ENCODE measurements at places on chromosomes 6 and 20.

- DNase-seq, result no peak
Observed at GRCh38 chr6:163837691-163838431, 423.3 kb downstream of the QKI start.

- DNase-seq, result no peak
Observed at GRCh38 chr20:38271608-38272120, 11.1 kb upstream of the KIAA1755 start.

- no peak for DNase-seq
Observed at GRCh38 chr6:130178692-130179091, 44.1 kb downstream of the SAMD3 start.

DNA sequence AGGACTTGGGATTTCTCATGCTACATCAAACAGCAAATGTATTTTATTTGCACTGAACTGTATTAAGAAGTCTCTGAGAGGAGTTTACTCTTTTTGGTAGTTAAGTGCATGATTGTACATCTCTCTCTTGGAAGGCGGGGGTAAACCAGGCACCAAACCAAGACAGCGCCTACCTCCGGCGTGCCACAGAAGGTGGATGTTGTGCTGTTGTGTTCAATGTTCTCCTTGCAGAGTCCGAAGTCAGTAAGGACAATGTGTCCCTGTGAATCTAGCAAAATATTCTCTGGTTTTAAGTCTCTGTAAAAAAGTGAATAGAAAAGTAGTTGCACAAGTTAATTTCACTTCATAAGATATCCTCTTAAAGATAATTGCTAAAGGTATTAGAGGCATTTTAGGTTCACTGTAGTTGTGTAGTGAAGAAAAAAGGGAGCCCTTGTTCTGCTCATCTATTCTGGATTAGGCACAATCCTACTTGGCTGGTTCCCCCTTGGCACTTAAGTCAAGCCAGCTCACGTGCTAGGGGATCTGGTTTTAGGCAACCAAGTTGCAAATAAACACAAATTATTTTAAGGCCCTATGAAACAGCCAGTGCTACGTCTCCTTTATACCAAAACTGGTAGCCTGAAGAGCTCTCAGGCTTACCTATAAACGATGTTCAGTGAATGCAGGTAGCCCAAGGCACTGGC lies 119.7 kb upstream of the SLC2A12 start:
- no peak for DNase-seq

DNA sequence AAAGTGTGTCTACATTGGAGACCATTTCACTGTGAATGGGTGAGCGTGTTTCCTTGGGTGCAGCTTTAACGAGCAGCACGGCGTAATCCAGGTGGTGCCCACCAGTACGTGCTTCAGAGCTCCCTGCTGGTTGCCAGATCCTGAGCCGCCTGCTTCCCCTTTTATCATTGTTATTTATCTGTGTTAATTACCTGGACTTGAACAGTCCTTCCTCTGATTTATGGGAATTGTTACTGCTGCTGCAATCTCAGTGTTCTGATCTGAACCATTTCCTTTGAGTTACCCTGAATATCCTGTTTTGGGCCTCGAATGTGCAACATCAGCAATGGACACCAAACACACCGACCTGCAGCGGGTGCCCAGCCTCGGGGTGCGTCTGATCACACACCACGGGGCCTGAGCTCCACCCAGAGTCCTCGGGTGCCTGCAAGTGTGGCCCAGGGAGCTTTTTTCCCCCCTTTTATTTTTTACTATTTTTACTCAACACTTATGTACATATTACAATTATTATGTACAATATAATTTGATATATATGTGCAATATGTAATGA lies 81.3 kb downstream of the RPP40 start:
- DNase-seq, result no peak

DNA sequence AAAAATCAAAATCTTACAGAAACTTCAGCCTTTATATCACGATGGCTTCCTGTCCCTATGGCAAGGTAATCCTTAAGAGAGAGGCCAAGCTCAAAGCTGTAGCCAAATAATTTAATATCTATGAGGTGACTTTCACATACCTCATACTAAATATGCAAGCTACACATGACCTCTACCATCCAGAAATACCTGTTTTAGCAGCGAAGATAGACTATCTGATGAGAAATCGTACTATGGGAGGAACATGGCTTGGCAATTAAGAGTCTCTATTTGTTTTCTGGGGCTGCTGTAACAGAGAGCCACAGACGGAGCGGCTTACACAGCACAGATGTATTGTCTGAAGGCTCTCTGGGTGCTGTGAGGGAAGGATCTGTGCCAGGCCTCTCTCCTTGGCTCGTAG lies 31.0 kb upstream of the SALL4 start:
- DNase-seq, result no peak

- DNase-seq, result no peak
Observed at GRCh38 chr20:56002908-56003800, 2.2 kb downstream of the CBLN4 start.

DNA sequence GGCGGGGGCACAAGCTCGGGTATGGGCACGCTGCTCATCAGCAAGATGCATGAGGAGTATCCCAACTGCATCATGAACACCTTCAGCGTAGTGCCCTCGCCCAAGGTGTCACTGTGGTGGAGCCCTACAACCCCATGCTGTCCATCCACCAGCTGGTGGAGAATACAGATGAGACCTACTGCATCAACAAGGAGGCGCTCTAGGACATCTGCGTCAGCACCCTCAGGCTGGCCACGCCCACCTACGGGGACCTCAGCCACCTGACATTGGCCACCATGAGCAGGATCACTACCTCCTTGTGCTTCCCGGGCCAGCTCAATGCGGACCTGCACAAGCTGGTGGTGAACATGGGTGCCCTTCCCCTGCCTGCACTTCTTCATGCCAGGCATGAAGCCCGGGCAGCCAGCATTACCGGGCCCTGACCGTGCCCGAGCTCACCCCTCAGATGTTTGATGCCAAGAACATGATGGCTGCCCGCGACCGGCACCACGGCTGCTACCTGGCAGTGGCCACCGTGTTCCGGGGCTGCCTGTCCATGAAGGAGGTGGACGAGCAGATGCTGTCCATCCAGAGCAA lies 12.8 kb downstream of the GABRR2 start:
- no peak for DNase-seq

DNA sequence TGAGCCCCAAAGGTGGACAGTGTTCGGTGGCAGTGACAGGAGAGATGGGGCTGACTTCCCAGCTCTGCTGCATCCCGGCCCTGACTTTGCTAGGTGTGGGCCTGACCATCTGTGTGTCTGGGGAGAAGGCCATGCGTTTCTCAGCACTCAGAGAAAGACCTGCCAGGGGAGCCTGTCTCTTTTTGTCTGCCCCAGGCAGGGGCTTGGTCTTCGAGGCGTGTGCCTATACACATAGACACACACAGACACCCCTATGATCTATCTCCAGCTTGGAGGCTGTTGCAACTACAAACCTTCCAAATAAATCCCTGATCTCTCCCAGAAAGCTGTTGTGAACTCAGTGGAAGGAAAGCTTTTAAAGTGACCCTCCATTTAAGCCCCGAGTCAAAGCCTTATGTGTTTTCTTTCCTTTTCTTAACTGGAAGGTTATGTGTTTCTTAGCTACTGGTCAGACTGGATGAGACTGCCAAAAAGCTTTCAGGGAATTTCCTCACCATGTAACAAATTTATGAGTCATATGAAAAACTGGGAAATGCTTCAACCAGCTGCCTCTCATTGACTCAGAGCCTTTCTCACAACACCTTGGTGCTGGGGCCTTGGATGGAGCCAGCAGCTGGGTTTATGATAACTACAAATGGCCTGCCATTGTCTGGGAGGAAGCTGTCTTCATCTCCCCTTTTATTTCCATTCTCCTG lies 102.6 kb downstream of the CDC5L start:
- DNase-seq, result no peak

DNA sequence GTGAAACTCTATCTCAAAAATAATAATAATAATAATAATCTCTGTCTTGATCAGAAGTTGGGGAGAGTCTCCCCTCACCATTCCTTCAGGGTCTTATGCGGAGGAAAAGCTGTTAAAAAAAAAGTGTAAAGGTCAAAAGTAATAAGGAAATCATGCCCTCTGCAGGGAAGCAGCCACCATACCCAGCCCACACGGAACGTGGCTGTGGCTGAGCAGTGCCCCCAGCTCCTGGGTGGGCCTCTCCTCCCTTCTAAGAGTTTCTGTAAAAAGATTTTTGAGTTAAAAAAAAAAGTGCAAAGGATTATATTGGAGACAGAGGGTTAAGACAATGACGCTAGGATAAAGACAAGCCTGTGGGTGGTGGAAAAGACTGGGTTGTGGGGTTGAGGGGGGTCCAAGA lies 29.3 kb upstream of the ITCH start:
- no peak for DNase-seq

DNA sequence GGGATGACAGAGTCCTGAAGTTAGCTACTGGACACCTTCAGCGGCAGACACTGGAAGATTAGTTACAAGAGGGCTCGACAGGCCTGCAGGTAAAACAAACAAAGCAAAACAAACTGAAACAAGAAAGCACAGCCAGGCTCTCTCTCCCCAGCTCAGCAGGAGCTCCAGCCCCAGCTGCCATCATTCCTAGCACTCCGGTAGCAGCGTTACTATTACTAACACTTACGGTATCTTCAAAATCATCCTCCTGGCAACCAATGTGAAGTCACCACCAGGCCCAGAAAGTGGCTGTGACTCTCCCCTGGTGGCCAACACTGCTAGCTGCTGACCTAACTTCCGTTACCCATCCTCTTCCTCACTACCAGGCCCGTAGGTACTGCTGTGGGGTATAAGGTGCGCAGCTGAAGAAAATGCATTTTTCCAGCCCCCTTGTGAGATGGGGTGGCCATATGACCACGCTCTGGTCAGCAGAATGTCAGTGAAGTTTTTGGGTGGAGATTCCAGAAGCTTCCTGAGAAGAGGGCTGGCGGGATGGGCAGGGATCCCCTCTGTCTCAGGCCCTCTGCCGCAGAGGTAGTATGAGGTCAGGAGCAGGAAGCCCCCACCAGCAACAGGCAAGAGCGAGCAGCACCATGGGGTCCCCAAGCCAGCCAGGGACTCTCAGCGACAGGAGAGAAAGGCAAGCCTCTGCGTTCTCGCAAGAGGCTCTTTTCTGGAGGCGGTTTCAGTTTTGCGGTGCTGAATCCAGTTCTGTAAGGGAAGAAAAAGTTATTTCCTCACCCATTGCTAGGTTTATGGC lies 37.4 kb upstream of the TBXT start:
- no peak for DNase-seq

DNA sequence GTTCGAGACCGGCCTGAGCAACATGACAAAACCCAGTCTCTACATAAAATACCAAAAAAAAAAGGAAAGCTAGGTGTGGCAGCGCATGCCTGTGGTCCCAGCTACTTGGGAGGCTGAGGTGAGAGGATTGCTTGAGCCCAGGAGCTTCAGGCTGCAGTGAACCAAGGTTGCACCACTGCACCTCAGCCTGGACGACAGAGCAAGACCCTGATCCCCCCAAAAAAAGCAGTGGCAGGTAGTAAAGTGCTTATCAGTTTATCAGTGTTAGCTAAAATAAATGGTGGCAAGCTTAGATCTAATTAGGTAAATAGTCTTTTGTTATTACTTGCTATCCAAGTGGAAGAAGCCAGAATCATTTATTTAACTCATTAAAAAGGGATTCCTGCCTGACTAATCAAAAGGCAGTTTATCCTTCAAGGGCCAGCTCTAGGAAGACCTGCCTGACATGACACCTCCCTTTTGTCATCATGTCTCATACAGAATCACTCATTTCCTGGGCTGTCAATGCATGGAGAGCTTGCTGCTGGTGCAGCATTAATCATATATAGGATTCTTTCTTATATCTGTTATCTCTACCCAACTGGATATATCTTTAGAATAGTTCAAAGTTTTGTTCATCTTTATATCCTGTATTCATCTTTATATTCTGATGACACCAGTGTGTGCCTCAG lies 9.6 kb downstream of the DSTN start:
- no peak for DNase-seq

DNA sequence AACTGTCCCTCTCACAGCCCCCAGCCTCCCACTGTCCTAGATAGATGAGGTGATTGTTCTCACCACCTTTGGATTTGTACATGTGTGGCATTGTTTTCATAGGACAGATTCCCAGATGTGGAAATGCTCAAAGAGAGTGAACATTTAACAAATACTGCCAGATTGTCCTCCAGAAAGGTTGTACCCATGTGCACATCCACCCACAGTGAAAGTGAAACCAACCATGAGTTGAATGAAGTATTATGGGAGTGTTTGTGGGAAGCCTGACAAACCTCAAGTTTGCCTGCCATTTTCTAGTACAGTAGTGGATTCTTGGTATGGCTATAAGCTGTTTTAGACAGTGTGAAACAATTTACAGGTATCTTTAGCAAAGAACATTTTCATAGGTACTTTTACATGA lies 42.7 kb downstream of the ANKRD6 start:
- DNase-seq, result no peak

DNA sequence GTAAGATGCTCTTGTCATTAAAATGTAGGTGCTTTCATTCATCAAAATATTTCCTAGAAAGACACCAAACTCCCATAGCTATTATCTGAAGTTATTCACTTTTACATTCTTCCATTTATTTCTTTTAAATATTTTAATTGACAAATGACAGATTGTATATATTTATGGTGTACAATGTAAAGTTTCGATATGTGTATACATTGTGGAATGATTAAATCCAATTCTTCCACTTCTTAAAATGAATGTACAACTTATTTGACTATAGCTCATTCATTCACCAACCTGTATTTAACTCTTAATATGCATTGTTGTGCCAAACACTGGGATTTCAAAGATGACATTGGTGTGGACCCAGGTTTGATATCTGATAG lies 41.0 kb downstream of the CCN2 start:
- DNase-seq, result no peak

DNA sequence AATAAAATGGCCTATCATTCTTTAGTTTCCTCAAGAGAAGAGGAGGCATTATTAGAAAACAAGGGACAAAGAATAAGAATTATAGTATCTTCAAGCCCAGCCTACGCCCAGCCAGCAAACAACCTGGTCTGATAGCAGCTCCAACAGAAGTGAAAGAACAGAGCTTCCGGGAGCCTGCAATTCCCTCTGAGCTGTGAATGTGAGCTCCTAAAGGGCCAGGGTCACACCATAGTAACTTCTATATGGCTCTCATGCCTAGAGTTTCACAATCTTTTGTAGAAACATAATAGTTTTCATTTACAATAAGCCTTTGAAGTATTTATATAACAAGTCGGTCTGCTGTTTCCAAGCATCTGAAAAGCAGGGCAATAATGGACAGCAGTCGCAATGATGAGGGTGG lies 116.5 kb downstream of the SMLR1 start:
- no peak for DNase-seq

DNA sequence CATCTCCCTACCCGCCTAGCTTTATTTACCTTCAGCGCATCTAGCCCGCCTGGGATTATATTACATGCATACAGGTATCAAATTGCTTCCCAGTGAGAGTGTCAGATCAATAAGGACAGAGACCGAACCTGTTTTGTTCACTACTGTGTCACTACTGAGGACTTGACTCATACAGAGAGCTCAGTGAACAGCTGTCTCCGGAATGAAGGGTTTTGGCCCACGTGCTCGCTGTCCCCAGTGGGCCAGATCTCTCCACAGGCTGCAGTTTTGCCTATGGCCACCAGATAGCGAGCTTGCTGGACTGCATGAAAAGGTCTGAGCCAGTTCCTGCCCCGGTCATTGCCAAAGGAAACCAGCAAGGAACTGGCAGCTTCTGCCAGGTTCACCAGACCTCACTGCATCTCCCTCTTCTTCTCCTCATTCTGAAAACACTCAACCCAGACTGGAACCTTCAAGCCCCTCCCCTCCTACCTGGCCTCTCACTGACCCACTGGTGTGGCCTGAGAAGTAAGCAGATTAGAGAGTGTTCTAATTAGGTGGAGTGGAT lies 150.8 kb downstream of the ZMYND8 start:
- no peak for DNase-seq

Measured in CMK (cell line).